NCI-H82 (cell line): ENCODE measurements at places on chromosomes 6 and 20.

- DNase-seq: no peak
These were observed 16.4 kb upstream of the BLOC1S5 start for GRCh38 chr6:8080362-8081151.

GRCh38 chr20:49340161-49340966 is 62.5 kb upstream of the ZNFX1 start:
- no peak for DNase-seq

DNA sequence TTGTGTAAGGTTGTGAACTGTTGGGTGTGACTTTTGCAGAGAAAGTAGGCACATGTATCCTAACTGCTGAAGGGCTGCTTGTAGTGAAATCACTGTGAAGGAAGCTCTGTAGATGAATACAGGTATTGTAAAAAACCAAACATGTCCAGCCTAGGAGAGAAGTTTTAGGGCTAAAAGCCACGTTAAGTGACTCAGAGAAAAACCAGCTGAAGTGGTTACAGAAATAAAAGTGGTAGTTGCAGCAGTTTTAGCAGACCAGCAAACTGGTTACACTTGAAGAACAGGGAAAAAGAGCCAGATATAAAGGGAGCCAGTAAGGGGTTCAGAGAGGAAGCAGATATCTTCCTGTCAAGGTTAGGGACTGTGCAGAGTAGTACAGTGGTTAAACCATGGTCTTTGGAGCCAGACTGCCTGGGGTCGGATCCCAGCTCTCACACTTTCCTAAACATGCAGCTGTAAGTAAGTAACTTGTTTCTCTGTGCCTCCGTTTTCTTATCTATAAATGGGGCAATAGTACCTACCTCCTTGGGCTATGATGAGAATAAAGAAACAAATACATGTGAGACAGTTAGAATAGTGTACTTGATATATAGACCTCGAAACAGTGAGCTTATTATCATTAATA is 33.8 kb upstream of the RNF8 start:
- no peak for DNase-seq

- no peak for DNase-seq
These were observed 84.5 kb downstream of the CHD6 start for GRCh38 chr20:41533537-41534136.

DNA sequence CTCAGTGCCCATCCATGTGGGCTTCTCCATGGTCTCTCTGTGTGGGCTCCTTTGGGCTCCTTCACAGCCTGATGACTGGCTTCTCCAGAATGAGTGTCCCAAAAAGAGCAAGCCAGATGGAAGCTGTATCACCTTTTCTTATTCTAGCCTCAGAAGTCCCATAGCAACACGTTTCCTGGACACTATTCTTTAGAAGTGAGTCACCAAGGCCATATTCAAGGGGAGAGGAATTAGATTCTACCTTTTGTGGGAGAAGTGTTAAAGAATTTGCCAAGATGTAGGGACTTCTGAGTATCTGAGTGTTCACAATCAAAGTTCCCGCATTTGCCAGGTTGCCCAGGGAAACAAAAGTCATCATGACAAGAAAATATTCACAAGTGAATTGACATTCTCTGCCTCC is 20.7 kb upstream of the TBC1D22B start:
- DNase-seq: no peak
